Fibroblast of skin of abdomen (primary cell): ENCODE measurements at places on chromosomes 6 and 20.

GRCh38 chr20:47318027-47318585 lies 38.4 kb downstream of the ZMYND8 start:
- DNase-seq, result peak; percentile 82

GRCh38 chr6:133390168-133390567 lies 149.0 kb downstream of the EYA4 start:
- no peak for DNase-seq

- DNase-seq, result no peak
Measured at GRCh38 chr6:29509239-29509638, 21.5 kb upstream of the MAS1L start.

- DNase-seq, result no peak
Measured at GRCh38 chr6:30611150-30611855, 5.7 kb downstream of the PPP1R10 start.
